ENCODE measurements at places on chromosomes 7 and 10.

DNA sequence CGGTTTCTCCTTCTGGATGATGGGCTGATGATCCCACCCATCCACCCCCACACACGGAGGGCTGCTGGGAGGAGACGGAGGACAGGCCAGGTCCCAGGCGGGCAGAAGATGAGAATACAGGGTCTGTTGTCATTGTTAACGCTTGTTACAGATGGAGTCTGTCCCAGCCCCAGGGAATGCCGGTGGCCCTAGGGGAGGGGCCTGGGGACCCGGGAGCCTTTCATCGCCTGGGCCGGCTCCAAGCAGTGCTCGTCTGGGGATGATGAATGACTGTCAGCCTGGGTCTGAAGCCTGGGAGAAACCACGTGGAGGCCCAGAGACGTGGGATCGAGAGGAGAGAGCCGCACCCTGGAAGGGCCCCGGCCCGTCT is 69.2 kb downstream of the UNCX start:
- DNase-seq, result no peak

DNA sequence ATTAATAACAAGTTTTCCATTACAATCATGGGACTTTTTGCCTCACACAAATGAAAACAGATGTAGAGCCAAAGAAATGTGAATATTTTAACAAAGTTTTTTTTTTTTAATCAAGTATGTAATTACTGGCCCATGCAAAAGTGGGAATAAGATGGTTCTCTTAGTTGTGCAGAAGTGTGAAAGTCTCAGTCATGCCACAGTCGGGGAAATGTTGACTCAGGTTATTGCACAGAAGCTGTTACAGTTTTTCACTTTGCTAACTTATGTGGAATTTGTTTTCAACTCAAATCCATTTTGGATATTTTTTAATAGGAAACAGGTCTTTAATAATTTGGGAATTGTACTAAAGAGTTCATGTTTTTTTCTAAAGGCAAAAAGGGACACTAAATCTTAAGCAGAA is 44.0 kb upstream of the CAV2 start:
- DNase-seq, result no peak

DNA sequence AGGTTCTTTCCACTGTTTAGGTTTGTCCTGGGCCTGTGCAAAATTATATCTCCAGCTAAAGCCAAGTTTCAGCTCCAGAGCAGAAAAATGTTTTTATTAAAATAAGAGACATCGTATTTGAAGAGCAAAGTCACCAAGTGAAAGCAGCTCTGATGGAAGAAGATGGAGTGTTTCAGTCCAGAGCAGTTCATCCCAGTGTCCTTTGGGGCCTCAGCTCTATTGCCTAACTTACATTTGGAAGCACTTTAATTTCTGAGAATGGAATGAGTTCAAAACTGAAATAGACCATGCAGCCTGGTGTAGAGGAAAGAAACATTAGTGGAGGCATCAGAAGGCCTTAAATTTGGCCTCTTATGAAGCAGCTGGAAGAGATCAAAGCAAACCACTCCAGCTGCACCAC is 545.2 kb downstream of the SORCS1 start:
- DNase-seq, result no peak

GRCh38 chr10:89390476-89391225 is 1.8 kb upstream of the IFIT1 start:
- no peak for DNase-seq

DNA sequence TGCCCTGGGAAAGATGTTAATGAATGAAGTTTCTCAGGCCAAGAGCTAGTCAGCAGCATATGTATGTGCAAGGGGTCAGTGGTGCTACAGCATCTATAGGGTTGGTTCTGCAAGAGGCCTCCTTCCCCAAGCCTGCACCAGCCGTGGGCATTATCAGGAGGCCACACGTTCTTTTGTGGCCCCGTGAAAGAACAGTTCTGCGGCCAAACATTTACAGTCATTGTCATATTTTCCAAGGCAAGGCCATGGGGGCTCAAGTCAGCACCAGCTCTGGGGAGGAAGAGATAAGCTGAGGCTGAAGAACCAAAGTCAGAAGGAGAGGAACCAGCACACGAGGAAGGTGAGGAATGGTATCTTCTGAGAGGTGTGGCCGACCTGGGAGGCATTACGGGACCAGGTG is 54.4 kb upstream of the TMEM72 start:
- no peak for DNase-seq

DNA sequence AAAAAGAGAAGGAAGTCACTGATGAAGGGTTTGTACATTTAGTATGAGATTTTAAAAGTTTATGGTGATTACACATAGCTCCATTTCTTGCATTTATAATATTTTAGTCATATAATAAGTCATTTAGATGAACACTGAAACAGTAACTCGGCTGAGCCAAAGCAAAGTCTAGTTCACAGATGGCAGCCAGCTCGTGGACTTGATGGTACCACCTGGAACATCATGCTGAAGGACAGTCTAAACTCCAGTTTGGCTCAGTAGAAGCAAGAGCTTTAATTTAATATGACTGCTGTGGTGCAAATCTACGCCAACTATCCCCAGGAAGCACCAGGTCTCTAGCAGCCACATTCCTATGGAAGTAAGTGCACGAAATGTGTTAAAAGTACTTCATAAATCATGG is 16.4 kb downstream of the SRI start:
- no peak for DNase-seq

DNA sequence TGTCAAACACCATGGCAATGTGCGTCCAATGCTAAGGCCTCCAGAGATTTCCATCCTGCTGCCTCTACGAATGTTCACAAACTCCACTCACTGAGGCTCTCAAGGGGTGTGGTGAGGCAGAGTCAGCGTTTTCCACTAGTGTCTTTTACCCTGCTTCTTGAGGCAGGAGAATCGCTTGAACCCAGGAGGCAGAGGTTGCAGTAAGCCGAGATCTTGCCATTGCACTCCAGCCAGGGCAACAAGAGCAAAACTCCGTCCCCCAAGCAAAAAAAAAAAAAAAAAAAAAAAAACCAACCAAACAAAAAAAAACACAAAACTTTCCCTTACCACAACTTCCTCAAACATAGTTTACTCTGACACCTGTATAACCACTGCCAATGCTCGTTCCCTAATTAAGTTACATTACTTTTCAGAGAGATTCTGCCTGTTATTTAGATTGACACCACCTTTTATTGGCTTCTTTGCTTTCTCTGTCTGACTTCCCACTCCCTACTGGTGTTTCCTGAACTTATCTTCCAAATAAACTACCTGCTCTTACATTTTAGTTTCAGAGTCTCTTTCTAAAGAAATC is 102.1 kb upstream of the ZNF746 start:
- DNase-seq, result no peak

- DNase-seq, result no peak
These were observed 184.2 kb upstream of the BET1 start for GRCh38 chr7:94188350-94188749.

GRCh38 chr7:98400542-98401340 is at the start of gene BAIAP2L1:
Gene BAIAP2L1, minus strand, starts transcription at chr7:98401090. Its CDS starts 238 bp downstream, at chr7:98400852.
- no peak for DNase-seq

GRCh38 chr10:60534761-60535389 is 145.2 kb upstream of the ANK3 start:
- no peak for DNase-seq

GRCh38 chr10:58546722-58547445 is 34.2 kb downstream of the BICC1 start:
- DNase-seq, result no peak
